Activated naive CD4-positive, alpha-beta T cell treated with anti-CD3 and anti-CD28 coated beads, Interleukin-2, amount 50 U/mL, for 72 hours (primary cell): ENCODE measurements at places on chromosomes 1 and 21. TPM values are rescaled to one million over a fixed set of nuclear protein-coding genes. Genes with fewer than 3 reads are reported as not detected.

- DNase-seq = no peak
Measured at GRCh38 chr1:12734651-12735050, 11.3 kb upstream of the CFAP107 start.

GRCh38 chr1:207997486-207998268, 86.8 kb upstream of the CD34 start:
- no peak for DNase-seq

DNA sequence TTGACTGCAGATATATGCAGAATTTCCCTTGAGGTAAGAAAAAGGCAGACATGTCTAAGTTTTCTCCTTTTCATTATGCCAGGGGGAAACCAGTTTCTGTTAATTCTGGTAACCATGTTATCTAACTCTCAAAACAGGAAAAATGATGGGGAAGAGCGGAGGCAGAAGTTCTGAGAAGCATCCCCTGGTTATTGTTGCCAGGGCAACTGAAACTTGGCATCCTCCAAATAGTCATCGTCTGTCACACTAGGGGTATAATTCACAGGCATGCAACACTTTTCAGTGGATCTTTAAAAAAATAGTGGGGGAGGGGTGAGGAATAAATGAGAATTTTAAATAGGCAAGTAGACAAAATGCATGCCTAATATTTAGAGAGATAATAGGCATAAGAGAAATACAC, 715.3 kb upstream of the CXADR start:
- no peak for DNase-seq

GRCh38 chr1:5010236-5010635, 355.8 kb downstream of the AJAP1 start:
- DNase-seq = no peak

DNA sequence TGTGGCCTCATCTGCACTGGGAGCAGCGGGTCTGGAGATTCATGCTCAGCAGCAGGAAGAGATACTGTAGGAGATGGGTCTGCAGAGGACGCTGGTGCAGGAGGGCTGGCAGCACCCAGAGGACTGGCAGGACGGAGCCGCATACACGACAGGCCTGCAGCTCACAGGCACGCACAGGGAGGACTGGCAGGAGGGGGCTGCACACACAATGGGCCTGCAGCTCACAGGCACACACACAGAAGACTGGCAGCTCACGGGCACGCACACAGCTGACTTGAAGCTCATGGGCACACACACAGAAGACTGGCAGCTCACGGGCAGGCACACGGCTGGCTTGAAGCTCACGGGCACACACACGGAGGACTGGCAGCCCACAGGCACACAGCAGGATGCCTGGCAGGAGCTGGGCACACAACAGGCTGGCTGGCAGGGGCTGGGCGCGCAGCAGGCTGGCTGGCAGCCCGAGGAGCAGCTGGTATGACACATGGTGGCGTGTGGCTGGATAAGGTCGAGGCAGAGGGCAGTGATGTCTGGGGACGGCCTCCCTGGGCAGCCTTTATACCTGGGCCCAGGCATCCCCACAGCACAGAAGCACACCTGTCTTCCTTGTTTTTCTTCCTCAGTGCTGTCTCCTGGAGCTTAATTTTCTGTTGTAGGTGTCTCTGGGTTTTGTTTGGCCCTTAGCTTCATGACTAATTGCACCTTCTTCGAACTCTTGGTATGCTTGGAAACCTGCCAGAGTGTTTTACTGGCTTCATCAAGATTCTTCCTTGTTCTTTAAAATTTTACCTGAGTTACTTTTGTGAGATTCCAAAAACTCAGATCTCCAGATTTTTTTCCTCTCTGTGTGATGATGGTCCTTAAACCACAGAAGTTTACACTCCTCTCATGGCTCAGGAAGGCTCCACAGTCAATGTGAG, at the start of gene KRTAP12-2:
Gene KRTAP12-2, minus strand, starts transcription at position 527 of the 920 bp plus-strand sequence. Its CDS starts 41 bp downstream, at position 486.
- no peak for DNase-seq

DNA sequence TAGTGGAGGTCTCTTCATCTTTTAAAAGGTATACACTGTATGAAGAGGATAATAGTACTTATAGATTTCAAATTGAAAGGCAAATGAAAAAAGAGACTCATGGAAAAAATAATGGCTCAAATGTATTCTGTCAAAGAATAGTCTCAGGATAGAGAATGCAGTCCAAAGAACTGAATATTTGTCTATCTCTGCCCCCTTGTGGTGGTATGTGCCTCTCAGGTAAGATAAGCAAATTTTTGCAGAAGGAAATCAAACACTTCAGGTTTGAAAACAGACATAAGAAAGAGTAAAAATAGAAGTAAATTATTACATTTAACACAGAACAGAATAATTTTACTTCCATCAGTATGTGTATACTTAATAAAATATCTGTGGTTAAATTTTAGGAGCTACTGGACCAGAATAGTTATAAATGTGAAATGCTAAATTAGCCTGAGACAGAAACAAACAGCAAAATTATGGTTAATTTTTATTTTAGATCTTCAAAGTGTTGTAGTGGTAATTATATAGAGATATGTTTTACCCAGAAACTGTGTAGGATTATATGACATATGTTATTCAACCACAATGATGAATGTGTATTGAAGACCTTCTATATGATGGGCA, 164.4 kb upstream of the PALMD start:
- DNase-seq = no peak

- DNase-seq = no peak
Measured at GRCh38 chr1:98962156-98962555, 42.5 kb downstream of the PLPPR5 start.

The MRAP gene
- total RNA-seq = not detected
